ENCODE measurements at places on chromosomes 4 and X. TPM values are rescaled to one million over a fixed set of nuclear protein-coding genes. Genes with fewer than 3 reads are reported as not detected.

DNA sequence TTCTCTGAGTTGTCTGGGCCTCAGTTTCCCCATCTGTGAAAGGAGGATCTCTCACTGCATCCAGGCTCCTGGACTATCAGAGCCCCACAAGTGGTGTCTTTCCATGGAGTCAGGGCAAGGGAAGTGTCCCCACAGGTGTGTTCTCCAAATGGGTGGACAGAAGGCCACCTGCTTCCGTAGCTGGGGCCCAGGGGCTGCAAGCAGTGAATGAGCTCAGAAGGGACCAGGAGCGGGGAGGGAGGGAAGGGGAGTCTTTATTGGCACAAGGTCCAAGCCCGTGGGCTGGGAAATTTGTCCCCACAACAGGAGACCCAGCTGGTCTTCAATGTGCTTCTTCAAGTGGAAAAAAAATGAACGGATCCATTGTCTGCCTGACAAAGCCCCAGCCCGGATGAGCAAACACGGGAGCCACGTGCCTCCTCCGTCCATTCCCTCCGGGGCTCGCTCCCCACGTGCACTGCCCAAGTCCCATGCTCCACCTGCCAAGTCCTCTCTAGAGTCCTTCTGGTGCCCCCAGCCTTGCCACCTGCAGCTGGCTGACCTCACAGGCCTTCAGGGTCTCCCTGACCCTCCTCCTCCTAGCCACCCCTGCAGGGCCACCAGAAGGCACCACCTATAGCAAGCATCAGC, 72.0 kb downstream of the JAKMIP1 start:
- DNase-seq = no peak

- no peak for DNase-seq
Observed at GRCh38 chr4:123776267-123776666, 379.7 kb downstream of the SPRY1 start.

RNF128 gene
- 13.0 TPM for total RNA-seq

ARL9 gene
- total RNA-seq = not detected

GRCh38 chrX:69424161-69424560, 80.0 kb upstream of the NALF2 start:
- DNase-seq = no peak

LRCH2 gene
- not detected for total RNA-seq

- DNase-seq = no peak
Observed at GRCh38 chr4:7757501-7758471, 181.9 kb downstream of the AFAP1 start.

- peak; percentile 78 for DNase-seq
Observed at GRCh38 chr4:184395971-184396391, 78.4 kb downstream of the IRF2 start.

CNGA1 gene
- not detected for total RNA-seq

DNA sequence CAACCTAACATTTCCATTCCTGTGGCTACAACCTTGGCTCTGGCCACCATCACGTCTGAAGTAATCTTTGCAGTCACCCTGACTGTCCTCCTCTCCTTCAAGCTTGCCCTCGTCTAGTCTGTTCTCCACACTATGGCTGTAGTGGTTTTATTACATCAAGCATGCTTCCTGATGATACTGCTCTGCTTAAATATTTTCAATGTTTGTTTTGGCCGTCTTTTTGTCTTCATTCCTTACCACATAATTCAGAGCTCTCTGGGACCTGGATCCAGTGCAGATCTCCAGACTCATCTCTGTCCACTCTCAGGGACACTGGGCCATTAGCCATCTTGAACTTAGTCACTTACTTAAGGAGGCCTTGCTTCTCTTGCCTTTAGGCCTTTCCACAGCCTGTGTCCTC, 27.7 kb upstream of the FREM3 start:
- no peak for DNase-seq

- no peak for DNase-seq
Observed at GRCh38 chrX:130915302-130915701, 12.3 kb upstream of the ENOX2 start.

- no peak for DNase-seq
Observed at GRCh38 chrX:10726647-10727046, 106.3 kb upstream of the MID1 start.

GRCh38 chr4:126213996-126214395, 899.2 kb downstream of the FAT4 start:
- no peak for DNase-seq

DNA sequence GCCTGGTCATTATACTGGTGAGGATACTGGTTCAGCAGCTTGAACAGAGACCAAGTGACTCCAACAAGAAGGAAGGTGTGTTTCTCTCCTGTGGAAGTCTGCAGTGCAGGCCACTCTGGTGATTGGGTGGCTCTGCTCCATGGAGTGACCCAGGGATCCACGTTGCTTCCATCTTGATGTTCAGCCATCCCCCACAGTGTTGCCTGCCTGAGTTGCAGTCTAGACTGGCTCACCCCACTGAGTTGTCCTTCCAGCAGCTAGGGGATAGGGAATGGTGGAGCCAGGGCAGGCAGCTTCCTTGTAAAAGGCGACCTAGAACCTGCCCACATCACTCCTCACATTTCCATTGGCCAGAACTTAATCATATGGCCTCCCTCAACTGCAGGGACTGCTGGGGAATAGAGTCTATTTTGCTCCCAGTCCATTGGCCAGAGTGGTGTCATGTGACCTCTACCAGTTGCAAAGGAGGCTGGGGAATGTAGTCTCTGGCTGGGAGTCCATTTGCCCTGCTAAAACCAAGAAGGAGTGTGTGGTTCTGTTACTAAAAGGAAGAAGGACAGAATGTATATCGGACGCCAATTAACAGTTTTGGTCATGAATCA, 8.0 kb downstream of the MAN2B2 start:
- DNase-seq = peak; percentile 73

- no peak for DNase-seq
Observed at GRCh38 chr4:48588230-48589097, 98.4 kb downstream of the ZAR1 start.

- no peak for DNase-seq
Observed at GRCh38 chrX:42746606-42747005, 31.4 kb downstream of the PPP1R2C start.

- DNase-seq = no peak
Observed at GRCh38 chr4:115428455-115428854, 315.0 kb upstream of the NDST4 start.

DNA sequence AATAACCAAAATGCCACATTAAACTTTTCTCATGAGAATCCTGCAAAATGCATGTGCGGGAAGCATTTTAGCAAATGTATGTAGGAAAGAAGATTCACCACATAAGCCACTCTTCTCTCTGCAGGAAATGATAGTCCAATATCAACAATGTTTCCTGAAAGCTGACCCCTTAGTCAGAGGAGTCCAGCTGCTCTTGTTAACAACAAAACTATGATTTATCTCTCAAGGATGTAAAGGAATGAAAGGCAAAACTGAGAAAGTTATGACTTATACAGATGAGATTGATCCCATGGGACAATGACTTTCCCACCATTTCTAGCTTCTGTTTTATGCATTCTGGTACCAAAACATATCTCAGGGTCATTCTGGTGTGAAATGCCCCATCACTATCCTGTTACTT, 125.0 kb upstream of the EDNRA start:
- DNase-seq = no peak

- no peak for DNase-seq
Observed at GRCh38 chrX:13279279-13280018, 40.4 kb downstream of the ATXN3L start.

DNA sequence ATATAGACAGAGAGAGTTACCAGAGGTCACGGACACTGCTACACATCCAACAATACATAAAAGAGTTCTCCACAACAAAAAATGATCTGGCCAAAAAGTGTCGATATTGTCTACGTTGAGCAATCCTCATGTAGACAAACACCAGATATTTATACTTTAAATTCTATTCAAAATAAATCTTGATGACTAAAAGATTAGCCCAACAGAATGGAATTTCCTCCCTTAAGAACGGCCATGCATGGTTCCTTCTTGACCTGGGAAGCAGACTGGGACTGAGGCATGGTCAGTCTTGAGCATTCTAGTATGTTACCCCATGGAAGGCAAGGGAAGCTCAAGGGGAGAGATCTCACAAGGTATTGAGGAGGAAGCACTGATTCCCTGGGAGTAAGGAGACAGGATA, 43.5 kb downstream of the LHFPL1 start:
- DNase-seq = no peak

SHISA3 gene
- total RNA-seq = not detected

GPRASP1 gene
- total RNA-seq = not detected

ARAP2 gene
- total RNA-seq = 2.1 TPM

PDS5A gene
- 42.3 TPM for total RNA-seq

DNA sequence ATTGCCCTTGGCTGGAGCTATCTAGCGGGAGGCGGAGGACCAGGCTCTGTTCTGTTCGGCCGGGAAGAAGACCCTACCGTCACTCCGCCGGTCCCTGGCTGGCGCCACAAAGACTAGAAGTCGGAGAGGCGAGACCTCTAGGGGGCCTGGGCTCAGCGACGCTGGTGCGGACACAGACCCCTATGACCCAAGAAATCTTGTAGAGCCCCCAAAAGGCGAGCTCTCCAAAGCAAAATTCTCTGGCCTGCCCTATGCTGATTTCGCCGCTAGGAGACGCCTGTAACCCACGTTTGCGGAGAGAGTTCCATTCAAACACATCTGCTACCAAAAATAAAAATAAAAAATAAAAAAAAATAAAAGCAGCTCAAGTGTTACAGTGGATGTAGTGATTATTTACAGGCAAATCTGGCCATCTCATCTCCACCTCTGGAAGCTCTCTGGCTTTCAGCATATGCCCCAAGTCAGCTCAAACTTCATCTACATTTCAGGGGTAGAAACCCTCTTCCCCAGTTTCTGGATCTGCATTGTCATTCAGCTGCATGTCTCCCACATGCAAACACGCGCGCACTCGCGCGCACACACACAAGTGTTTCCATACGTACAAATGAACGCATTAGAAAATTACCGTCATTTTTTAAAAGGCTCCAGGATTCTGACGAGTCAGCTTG, 2.4 kb upstream of the PCDH10 start:
- peak; percentile 60 for DNase-seq

GRCh38 chrX:149937871-149938426, 342 bp downstream of the EOLA2 start:
- DNase-seq = no peak

LRAT gene
- total RNA-seq = 0.17 TPM

- no peak for DNase-seq
Observed at GRCh38 chrX:55524487-55524886, 34.8 kb upstream of the USP51 start.

GRCh38 chr4:104591510-104591911, 96.8 kb upstream of the CXXC4 start:
- no peak for DNase-seq

GRCh38 chrX:136325377-136325776, 24.6 kb downstream of the ADGRG4 start:
- no peak for DNase-seq

DNA sequence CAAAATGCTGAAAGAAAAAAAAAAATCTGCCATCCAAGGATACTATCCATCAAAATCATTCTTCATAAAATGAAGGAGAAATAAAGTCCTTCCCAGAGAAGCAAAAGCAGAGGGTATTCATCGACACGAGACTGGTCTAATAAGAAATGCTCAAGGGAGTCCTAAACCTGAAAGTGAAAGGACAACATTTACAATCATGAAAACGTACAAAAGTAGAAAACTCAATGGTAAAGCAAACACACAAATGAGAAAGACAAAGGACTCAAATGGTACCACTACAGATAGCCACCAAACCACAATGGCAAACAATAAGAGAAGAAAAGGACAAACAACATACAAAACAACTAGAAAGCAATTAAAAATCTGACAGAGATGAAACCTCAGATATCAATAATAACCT, 41.0 kb downstream of the CD99L2 start:
- no peak for DNase-seq

DNA sequence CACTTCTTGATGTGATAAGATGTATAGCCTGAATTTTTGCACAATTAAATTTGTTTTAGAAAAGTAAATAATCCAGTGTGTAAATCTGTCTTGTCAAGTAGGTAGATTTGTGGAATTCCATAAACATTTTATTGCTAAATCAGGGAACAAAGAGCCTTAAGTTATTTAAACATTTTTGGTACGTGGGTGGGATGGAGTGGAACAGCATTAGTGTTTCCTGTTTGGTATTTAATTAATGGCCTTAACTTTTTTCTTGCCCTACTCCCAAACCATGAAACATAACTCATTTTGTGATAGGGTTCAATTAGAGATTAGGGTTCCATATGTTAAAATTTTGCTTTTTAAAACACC, 5.1 kb downstream of the NUDT9 start:
- DNase-seq = no peak

GRCh38 chrX:18793601-18794089, 86.2 kb downstream of the PPEF1 start:
- no peak for DNase-seq

STK32B gene
- total RNA-seq = 5.3 TPM

DNA sequence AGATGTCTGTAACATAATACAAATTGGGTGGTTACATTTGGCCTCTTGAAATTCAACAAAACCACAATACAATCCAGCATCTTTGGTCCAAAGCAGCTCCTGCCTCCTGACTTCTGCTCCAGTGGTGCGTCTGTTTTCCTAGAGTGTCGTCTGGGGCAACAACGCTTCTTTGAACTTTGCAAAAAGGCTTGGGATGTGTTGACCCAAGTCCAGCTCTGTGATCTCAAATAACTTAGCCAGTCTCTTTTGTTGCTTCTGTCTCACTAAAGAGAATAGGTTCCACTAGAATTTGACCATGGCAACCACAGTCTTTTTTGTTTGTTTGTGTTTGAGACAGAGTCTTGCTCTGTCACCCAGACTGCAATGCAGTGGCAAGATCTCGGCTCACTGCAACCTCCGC, 324.0 kb downstream of the DHRSX start:
- peak; percentile 9 for DNase-seq

DNA sequence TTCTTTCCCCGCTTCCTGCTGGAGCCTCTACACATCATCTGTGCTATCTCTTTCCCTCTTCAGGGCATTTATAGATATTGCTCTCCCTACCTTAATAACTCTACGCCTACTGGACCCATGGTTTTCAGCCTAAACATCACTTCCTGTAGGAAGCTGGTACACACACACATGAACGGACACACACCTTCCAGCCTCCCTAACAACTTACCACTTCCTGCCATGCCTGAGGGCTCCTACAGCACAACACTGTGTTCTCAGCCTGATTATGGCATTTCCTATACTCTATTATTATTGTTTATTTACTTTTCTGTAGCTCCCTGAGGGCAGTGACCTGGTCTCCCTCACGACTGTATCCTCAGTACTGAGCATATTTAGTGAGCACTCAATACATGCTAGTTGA, 163.6 kb upstream of the MAP3K15 start:
- no peak for DNase-seq

FMR1NB gene
- not detected for total RNA-seq

DNA sequence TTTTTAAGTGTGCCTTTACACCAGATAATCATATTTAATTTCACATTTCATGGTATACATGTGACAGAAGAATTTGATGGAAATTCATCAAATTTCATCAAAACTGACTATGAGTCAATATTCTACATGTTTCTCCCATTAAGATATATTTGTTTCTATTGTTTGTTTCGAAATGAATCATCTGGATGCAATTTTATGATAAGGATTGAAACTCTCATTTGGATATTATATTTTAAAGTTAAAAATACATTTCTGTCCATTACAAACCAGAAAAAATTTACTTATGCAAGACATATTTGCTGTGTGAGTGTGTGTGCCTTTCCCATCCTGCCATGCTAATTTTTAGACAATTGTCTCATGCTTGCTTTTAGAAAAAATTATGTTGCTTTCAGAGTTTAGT, 52.2 kb downstream of the SULT1B1 start:
- DNase-seq = no peak

- peak; percentile 65 for DNase-seq
Observed at GRCh38 chr4:183287309-183287659, 32.8 kb downstream of the CLDN22 start.
